ENCODE measurements at places on chromosomes 1 and 21.

- peaks cover 3% of the 10 kb centered on the region for H3K4me1 ChIP-seq
- H3K27me3 ChIP-seq, result no peaks in the 10 kb centered on the region
- DNase-seq, result peak; percentile 77
Observed at GRCh38 chr1:119870917-119871596, 25.3 kb downstream of the ADAM30 start.

DNA sequence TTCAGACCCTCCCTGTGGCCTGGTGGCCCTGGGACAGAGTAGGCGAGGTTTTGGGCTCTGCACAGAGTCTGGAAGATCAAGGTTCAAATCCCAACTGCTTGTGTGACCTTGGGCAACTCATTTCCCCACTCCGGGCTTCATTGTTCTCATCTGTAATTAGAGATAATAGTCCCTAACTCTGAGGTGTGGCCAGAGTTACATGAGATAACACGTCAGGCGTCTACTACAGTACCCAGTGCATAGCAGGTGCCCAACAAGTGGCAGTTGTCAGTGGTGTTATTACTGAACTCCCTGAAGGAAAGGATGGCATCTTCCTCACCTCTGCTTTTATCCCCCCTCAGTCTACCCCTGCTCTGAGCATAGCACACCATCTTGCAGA lies 20.8 kb downstream of the RAP1GAP start:
- H3K27ac ChIP-seq, result no peak overlapping the region
- no peak for DNase-seq
- H3K36me3 ChIP-seq, result no peaks in the 10 kb centered on the region

GRCh38 chr1:215198021-215198420 lies 115.5 kb downstream of the KCNK2 start:
- H3K4me3 ChIP-seq, result no peak overlapping the region
- no peaks in the 10 kb centered on the region for H3K36me3 ChIP-seq
- H3K4me1 ChIP-seq, result no peaks in the 10 kb centered on the region
- H3K27me3 ChIP-seq, result no peaks in the 10 kb centered on the region
- DNase-seq, result no peak
- no peak overlapping the region for H3K27ac ChIP-seq

DNA sequence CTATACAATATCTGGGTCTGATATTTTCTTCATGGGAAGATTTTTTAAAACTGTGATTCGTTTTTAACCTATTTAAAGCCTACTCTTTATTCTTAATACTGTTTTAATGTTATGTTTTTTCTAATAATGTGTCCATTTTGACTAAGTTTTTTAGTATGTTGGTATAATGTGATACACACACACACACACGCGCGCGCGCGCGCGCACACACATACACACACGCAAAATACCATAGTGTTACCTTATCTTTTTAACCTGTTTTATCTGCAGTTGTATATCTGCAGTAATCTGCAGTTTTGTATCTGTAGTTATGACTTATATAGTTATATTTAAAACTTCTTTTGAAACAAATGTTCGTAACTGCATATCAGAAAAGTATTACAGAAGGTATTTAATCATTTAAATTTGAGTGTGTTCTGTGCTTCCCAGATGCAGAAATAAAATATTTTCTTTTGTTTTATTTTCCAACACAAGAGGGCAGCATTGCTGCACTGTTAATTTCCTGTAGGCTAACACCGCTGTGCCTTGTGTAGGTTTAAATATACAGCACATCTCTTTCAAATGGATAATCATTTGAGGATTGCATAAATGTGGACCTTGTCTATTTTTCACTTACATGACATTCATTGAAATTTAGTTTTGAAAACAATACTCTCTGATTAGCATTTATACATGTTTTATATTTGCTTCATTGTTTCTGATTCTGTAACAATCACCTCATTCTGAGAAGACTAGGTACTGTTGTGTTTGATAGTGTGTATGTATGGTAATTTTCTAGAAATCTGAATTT lies 166.1 kb downstream of the PDE4B start:
- H3K27ac ChIP-seq, result no peak overlapping the region
- H3K36me3 ChIP-seq, result no peaks in the 10 kb centered on the region
- no peaks in the 10 kb centered on the region for H3K4me1 ChIP-seq
- DNase-seq, result peak; percentile 72

- no peak overlapping the region for H3K27ac ChIP-seq
- H3K36me3 ChIP-seq, result no peaks in the 10 kb centered on the region
- DNase-seq, result no peak
- H3K27me3 ChIP-seq, result no peaks in the 10 kb centered on the region
Observed at GRCh38 chr21:35010447-35010846, 38.7 kb downstream of the RUNX1 start.

DNA sequence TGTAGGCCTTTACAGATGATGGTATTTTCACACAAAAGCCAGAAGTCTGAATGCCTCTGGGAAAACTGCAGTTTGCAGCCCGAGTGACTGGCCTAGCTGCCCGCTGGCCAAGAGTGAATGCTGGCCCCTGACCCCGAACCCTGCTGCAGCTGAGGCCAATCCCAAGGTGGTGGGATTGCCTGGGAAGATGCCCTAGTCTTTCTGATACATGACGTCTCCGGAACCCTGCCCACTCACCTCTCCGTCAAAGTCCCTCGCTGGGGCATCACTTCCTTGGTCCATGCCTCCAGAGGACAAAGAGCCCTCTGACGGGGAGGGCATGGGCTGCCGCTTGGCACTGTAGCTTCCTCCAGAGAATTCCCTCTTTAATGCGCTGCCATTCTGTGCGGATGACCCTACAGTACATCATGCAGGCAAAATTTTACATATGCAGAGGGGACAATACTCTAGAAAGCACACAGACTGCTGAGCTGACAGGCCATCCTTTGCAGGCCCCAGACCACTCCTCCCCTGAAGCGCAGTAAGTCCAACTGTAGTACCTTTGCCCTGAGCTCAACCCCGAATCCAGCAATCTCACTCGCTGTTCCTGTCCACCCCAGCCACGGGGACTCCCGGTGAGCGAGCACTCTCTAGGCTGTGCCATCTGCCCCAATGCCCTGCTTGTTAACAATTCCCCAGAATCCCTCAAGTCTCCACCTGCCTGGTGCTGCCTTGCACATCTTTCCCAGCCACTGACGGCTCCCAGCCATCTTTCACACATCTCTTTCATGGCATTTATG lies 54.7 kb downstream of the COQ8A start:
- H3K4me1 ChIP-seq, result no peaks in the 10 kb centered on the region
- DNase-seq, result no peak
- H3K27me3 ChIP-seq, result no peaks in the 10 kb centered on the region
- no peak overlapping the region for H3K27ac ChIP-seq
- H3K36me3 ChIP-seq, result no peaks in the 10 kb centered on the region
- H3K4me3 ChIP-seq, result no peak overlapping the region

DNA sequence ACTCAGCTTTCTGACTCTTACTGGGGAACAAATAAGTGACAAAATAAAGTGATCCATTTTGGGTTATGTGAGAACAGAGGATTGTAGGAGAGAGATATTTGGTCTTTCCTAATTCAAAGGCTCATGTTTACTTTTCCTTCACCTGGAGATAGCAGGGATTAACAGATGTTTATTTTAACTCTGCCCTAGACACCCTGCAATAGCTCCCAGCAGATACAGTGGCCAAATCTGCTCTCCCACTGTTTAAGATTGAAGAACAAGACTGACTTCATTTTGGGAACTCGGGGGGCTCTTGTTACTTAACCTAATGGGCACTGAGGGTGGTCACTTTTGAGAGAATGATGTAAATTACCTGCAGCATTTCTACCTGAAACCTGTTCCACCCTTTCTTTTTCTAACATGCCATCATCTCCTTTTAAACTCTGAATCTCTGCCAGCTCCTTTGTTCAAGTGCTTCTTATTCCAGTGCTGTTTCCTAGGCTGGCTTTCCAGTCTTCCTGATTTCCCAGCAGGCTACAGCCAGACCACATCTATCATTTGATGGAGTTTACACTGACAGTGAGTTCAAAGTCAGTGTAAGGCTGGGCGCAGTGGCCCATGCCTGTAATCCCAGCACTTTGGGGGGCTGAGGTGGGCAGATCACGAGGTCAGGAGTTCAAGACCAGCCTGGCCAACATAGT lies 90.0 kb downstream of the SELENOF start:
- no peaks in the 10 kb centered on the region for H3K4me1 ChIP-seq
- H3K36me3 ChIP-seq, result no peaks in the 10 kb centered on the region

DNA sequence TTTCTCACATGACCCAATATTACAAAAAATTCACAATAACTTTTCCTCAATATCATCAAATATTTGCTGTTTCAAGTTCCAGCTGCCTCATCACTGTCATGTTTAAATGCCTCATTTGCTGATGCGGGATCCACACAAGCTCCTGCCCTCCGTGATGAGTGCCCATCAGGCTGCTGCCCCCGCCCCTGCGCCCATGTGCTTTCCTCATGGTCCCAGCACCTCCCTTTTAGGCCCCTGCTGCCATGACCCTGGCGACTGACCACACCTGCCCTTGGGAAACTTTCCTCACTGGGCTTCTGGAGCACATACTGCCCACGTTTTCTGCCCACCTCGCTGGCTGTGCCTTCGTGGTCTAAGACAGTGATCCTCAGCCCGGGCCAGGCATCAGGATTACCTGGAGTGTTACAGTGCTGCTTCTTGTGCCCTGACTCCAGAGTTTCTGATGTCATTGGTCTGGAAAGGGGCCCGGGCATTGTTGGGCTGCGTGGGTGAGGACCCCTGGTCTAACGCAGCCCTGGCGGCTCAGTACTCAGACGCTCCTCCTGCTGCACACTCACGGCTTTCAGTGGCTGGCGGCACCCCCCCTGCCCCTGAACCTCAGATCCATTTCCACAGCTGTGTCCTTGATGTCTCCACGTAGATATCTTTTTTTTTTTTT lies 20.5 kb downstream of the PLEKHM2 start:
- H3K36me3 ChIP-seq, result peaks cover 4% of the 10 kb centered on the region
- H3K27me3 ChIP-seq, result no peaks in the 10 kb centered on the region
- H3K4me1 ChIP-seq, result peaks cover 13% of the 10 kb centered on the region
- peak; percentile 35 for DNase-seq
- H3K27ac ChIP-seq, result peak overlapping the region; percentile 96
- no peak overlapping the region for H3K4me3 ChIP-seq

DNA sequence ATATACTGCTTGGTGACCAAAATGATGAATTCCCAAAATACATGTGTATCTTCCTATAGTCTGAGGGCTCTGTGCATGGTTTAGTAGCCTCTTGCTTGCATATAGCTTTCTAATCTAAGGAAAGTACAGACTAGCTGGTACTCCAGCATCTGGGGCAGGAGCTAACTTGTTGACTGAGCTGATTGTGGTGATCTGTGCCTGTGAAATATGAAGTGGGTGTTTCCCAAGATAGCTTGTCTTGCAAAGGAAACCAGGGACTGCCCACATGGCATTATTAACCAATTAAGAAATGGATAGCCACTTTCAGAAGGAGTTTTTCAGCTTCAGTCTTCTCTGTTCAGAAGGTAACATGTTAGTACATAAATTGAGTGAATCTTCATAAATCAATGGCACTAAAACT lies 219.8 kb downstream of the NEGR1 start:
- no peaks in the 10 kb centered on the region for H3K27me3 ChIP-seq
- no peak overlapping the region for H3K27ac ChIP-seq
- peak; percentile 5 for DNase-seq
- no peak overlapping the region for H3K4me3 ChIP-seq
- H3K4me1 ChIP-seq, result no peaks in the 10 kb centered on the region
- no peaks in the 10 kb centered on the region for H3K36me3 ChIP-seq

GRCh38 chr1:116722016-116722838 lies 32.0 kb upstream of the CD2 start:
- DNase-seq, result peak; percentile 26
- H3K27ac ChIP-seq, result no peak overlapping the region
- H3K4me1 ChIP-seq, result no peaks in the 10 kb centered on the region
- H3K36me3 ChIP-seq, result no peaks in the 10 kb centered on the region
- no peak overlapping the region for H3K4me3 ChIP-seq

DNA sequence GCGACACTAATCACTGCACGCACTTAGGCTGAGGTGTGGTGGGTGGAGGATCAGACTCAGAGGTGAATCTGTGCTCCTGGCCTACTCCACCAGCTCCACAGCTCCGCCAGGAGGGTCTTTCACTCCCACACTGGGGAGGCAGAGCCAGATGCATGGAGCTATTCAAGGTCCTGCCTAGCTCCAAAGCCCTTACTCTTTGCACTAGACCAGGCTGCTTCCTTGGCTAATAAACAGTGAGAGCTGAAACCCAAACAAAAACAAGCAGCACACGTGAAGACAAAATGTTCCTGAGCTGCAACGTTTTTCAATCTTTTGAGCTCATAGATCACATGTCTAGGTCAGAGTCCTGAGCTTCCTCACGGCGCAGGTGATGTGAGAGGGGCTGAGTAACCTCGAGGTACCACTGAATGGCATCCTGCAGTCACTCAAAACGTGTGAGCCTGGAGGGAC lies 19.2 kb downstream of the CAPZB start:
- H3K4me1 ChIP-seq, result peaks cover 23% of the 10 kb centered on the region
- no peak overlapping the region for H3K4me3 ChIP-seq
- DNase-seq, result no peak
- peaks cover 4% of the 10 kb centered on the region for H3K36me3 ChIP-seq

- no peak overlapping the region for H3K4me3 ChIP-seq
- H3K36me3 ChIP-seq, result no peaks in the 10 kb centered on the region
- no peaks in the 10 kb centered on the region for H3K4me1 ChIP-seq
- H3K27me3 ChIP-seq, result no peaks in the 10 kb centered on the region
Observed at GRCh38 chr1:183711165-183711682, 58.1 kb upstream of the APOBEC4 start.

DNA sequence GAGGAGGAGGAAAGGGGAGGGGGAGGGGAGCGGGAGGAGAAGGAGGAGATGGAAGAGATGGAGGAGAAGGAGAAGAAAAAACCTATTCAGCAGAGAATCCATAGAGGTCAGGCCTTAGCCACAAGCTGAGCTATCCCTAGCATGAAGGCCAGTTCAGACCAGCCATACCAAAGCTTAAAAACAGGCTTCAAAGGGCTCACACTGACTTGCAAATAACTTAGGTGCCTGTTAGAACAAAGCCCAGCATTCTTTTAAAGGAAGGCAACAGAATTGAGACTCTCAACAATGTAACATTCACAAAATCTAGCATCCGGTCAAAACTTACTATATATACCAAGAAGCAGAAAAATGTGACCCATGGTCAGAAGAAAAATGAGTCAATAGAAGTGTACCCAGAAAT lies 43.6 kb upstream of the IFFO2 start:
- H3K27me3 ChIP-seq, result peaks cover 5% of the 10 kb centered on the region
- no peak for DNase-seq
- H3K27ac ChIP-seq, result no peak overlapping the region
- H3K4me1 ChIP-seq, result peaks cover 3% of the 10 kb centered on the region
- H3K36me3 ChIP-seq, result no peaks in the 10 kb centered on the region

DNA sequence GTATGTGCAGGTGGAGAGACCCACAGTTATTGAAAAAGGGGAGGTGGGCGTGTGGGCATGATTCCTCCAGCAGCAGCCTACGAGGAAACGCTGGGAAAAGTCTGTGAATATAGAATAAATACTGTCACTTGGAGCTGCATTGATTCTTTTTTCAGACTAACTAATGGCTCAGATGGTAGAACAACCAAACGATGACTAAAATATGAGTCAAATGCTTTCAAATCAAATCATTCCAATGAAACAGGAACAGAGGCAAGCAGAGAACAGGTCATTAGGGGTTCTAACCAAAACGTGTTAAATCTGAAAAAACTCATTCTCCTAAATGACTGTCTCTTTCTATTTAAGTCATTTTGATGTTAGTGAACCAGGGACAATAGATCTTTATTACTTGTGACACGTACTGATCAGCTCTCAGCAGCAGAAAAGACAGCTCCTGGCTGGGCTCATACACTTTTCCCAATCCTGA lies 35.1 kb upstream of the SEC16B start:
- H3K36me3 ChIP-seq, result no peaks in the 10 kb centered on the region
- H3K27me3 ChIP-seq, result no peaks in the 10 kb centered on the region
- no peak overlapping the region for H3K27ac ChIP-seq

- no peaks in the 10 kb centered on the region for H3K27me3 ChIP-seq
- H3K4me3 ChIP-seq, result no peak overlapping the region
Observed at GRCh38 chr1:215594640-215595039, 27.5 kb downstream of the KCTD3 start.

- no peak overlapping the region for H3K27ac ChIP-seq
- peaks cover 23% of the 10 kb centered on the region for H3K36me3 ChIP-seq
- DNase-seq, result no peak
- no peaks in the 10 kb centered on the region for H3K27me3 ChIP-seq
- no peaks in the 10 kb centered on the region for H3K4me1 ChIP-seq
Observed at GRCh38 chr21:46567348-46567747, 37.5 kb downstream of the S100B start.

All from fibroblast of lung (primary cell).